ENCODE measurements at places on chromosomes 6 and 20.

DNA sequence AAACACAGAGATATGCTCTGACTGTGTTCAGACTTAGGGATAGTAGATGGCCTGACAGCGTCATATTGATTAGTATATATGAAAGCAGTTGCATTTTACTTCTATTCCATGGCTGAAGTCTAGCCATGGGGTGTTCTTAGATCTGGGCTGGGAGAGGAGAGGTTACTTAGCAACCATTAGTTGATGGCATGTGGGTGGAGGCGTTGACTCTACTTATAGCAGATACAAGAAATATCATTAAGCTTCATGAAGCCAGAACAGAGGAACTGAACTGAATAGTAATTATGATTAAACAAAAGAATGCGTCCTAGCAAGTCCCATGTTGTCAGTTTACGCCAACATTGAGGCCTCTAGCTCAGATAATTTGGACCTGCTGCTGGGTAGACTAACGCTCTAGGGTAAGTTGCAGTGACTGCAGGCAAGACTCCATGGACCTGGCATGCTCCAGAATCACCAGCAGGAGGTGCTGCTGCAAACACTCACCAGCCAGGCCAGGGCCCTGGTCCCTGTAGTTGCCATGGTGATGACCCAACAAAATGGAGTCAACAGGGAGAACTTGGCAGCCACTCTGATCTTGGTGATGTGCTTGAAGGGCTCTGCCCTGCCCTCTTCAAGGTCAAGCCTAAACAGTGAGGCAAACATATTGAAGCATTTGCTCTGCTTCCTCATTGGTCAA is 477.3 kb downstream of the PREX1 start:
- DNase-seq = no peak

GRCh38 chr6:56378507-56378906 is 131.1 kb upstream of the COL21A1 start:
- no peak for DNase-seq

- no peak for DNase-seq
Measured at GRCh38 chr6:108762394-108762793, 85.8 kb upstream of the ARMC2 start.

DNA sequence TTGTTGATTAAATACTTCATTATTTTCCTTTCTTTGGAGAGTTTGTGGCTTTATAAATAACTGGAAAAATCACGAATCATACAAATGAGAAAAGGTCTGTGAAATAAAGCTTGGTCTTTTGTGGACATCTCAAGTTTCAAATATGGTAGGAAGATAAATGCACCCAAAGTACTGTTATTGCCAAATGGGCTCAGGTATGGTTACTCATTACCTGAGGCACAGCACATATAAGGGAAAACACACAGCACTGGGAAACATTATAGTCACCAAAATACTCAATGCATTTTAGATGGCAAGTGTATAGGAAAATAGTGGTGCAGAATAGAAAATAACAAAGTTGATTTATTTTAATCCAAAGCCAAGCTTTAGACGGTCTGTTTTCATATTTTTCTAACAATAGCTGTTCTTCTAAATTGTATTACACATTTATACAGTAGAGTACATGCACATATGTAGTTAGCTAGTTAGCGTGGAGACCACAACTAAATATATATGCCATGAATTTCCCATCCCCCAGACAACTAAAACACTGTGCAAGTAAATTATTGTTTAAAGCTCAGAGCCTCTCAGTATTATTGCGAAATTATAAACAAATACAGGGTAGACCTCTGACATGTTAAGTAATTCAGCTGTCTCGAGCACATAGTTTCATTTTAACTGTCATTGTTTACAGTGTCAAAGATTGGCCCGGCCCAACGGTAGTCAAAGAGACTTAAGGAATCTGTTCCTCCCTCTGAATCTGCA is 336.0 kb downstream of the SYNE1 start:
- no peak for DNase-seq

- DNase-seq = peak; percentile 13
Measured at GRCh38 chr6:160519603-160520042, 144.5 kb downstream of the LPA start.

DNA sequence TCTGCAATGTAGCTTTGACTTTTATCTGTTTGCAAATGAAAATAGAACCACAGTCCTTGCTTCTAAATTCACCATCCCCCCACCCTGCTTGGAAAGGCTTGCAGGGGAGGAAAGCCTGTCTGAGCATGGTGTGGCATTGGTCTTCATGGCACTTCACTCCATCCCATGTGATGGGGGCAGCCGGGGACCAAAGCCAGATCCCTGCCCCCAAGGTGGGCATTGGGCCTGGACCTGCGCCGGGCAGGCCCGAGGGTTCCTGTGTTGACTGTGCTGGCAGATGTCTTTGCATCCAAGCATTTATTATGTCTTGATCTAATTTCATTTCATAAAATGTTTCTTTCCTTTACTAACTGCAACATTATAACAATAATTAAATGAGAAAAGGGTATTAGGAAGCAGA is 120.0 kb downstream of the SYNDIG1 start:
- DNase-seq = no peak

DNA sequence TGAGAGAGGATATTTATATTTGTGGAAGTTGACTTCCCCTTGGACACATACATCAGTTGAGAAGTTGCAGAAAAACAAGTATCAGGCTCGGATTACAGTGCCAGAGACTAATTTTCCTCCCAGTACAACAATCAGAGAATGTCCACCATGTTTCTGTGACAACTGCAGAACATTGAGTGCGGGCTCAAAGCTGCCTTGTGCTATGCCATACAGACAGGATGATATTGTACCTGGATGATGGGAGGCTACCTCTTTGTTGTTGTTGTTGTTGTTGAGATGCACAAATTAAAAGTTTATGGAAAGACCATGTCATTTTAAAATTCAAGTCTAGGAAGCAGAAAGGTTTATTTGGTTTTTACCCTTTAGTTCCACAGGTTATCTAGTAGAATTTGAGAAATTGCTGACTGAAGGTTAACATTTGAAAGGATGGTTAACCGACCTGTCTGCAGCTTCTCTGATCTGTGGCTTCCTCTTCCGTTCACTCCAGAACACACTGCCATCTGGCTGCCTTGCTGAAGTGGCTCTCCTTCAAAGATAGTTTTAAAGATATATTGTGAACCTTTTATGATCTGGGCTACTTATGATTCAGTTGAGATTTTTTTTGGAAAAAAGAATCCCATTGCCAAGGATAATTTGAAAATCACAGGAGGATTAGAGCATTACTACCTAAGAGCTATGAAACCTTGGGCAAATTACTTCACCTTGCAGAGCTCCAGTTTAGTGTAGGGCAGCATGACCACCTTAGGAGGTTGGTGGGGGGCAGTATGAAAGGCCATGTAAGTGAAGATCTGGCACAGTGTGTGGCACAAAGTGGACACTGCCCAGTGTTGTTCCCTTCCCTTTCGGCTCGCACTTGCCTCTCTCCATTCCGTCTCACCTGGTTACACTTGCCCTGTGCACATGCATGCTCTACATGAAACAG is 15.9 kb downstream of the TMEM200A start:
- DNase-seq = no peak

DNA sequence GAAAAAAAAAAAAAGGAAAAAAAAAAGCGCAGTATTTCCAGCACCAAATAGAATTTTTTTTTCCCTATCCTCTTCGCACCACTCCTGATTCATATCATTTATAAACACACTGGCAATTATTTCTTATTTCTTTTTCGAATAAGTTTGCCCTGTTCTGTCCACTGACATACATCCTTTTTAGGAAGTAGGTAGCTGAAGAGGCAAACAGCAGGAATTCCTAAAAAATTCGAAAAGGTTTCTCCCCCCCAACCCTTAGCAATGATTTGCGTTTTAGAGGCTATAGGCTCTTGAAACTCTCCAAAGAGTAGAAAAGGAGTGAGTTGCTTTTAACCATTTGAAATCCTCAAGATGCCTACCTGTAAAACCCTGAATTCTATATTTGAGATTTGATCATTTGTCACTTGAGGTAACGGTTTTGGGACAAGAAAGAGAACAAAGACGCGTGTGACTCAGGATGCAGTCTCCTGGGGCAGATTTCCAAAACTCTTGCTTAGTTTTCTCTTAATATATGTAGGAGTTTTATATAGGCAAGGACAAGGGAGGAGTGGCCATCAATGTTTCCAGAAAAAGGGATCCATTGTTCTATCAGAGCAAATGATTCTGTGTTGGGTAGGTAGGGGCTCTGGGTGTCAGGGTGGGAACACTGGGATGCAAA is 531 bp upstream of the CCN2 start:
- no peak for DNase-seq

GRCh38 chr6:56790414-56790813 is 147.7 kb upstream of the DST start:
- DNase-seq = no peak

DNA sequence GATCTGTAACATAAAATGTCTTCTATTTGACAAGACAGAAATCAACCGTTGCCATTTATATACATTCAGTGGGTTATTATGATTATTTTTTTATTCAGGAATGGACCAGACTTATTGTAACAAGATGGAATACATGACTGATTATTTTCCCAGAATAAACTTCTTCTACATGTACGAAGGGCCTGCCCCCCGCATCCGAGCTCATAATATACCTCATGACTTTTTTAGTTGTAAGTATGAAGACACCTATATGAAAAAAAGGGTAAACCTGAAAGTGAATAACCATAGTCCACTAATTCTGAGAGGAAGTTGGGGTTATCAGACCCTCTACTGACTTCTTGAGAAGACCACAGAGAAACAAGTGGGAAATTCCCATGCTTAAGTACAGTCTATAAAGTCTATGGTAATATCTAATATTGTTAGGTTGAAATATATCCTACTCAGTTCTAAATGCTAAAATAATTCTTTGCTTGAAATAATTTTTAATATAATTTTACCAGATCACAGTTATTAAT is 15.9 kb downstream of the OR2A4 start:
- no peak for DNase-seq

DNA sequence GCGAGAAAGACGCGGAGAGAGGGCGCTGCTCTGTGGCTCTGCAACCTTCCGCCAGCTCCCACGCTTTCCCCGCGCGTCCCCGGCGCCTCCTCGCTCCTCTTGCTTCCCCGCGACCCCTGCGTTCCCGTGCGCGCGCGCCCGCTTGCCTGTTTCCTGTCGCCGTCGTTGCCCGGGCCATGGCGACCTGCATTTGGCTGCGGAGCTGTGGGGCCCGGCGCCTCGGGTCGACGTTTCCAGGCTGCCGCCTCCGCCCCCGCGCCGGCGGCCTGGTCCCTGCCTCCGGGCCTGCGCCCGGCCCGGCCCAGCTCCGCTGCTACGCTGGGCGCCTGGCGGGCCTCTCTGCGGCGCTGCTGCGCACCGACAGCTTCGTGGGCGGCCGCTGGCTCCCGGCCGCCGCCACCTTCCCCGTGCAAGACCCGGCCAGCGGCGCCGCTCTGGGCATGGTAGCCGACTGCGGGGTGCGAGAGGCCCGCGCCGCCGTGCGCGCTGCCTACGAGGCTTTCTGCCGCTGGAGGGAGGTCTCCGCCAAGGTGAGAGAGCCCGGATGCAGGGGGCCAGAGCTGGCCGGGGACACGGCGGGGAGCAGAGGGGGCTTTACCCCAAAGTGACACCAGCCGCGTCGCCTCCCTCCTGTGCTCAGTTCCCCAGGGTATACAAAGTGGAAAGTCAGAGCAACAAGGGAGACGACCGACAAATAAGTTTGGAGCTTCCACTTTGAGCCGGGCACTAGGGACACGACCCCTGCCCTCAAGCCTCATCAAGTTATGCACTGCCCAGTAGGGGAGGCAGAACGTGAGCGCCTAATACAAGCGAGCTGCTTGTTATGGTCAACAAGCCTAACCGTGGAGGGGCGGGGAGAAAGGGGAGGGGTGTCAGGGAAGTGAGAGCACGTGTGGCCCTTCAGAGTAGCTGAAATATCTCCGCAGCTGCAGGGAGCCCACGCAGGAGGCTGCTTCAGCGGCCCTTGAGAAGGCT is at the start of gene ALDH5A1:
Gene ALDH5A1 (plus strand): TSS at position 149 of the 975 bp plus-strand sequence. CDS start 28 bp downstream, at position 177.
- peak; percentile 87 for DNase-seq

- no peak for DNase-seq
Measured at GRCh38 chr6:12297363-12298016, 7.3 kb downstream of the EDN1 start.

- peak; percentile 13 for DNase-seq
Measured at GRCh38 chr6:132934496-132934895, 120.1 kb downstream of the RPS12 start.

DNA sequence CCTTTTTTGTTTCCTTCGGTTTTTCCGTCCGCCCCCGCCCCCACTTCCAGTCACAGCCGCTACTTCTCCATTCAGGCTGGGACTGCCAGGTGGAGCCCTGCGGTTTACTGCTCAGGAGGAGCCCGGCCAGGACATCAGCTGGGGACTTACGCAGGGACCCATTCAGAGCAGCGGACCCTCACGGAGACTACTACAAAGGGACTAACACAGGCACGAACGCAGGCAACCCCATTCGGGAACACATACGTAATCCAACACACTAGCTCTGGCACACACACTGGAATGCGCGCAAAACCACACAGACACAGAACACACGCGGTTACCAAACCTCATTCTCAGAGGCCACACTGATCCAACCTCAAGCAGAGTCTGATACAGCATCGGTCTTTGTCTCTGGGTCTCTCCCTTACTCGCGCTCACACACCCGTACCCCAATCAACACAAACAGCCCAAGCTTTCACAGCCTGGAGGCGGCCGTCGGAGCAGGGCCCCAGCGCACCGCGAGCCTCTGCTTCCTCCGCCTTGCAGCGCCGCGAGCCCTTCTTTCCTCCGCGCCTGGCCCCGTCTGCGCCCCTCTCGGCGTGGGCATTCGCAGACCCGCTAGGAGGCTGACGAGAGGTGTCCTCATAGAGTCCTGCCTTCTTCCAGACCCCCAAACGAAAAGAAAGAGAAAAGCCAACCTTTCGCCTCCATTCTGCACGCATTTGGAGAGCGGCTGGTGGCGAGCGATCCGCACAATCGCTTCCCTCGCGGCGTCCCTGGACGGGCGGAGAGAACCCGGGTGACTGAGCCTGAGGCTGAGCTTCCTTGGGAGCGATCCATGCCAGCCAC is 1.1 kb upstream of the SLC32A1 start:
- no peak for DNase-seq

- DNase-seq = peak; percentile 11
Measured at GRCh38 chr20:16701296-16701695, 28.5 kb upstream of the SNRPB2 start.

DNA sequence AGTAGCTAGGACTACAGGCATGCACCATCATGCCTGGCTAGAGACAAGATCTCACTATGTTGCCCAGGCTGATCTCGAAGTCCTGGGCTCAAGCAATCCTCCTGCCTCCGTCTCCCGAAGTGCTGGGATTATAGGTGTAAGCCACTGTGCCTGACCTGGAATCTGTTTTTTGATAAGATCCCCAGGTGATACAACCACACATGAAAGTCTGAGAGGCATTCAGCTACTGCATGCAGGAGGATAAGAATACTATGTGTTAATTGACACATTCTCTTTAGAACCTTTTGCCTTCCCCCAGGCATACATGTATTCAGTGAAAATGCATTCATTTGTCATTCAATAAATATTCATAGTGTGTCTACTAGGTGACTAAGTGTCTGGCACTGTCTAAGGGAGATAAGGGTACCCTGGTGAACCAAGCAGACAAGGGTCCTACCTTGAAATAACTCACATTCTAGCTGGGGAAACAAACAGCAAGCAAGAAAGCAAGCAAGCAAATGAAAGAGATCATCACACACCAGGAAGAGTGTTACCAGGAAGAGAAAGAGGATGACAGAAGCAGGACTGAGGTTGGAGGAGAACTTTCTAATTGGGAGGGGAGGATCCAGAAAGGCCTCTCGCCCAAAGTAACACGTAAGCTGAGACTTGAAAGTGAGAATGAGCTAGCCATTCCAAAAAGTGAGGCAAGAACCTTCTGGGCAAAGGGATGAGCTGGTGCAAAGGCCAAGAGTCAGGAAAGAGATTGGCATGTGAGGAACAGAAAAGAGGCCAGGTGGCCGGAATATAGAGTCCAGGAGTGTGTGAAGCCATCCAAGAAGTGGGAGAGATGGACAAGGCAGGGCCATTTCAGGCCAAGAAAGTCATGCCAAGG is 6.5 kb downstream of the GFOD1 start:
- DNase-seq = no peak

- no peak for DNase-seq
Measured at GRCh38 chr20:24938498-24938897, 10.6 kb upstream of the CST7 start.
